ENCODE measurements at places on chromosomes 2 and 18.
A peak's percentile ranks its signal among the peaks of the same experiment; 100 is the strongest.

- DNase-seq = no peak
Observed at GRCh38 chr2:74107071-74107470, 40.6 kb downstream of the BOLA3 start.

GRCh38 chr2:7023542-7023941 lies 106.3 kb downstream of the RNF144A start:
- DNase-seq = peak; percentile 77

GRCh38 chr2:215830304-215830703 lies 183.0 kb downstream of the MREG start:
- no peak for DNase-seq

GRCh38 chr2:163732727-163733126 lies 3.1 kb downstream of the FIGN start:
- DNase-seq = no peak

DNA sequence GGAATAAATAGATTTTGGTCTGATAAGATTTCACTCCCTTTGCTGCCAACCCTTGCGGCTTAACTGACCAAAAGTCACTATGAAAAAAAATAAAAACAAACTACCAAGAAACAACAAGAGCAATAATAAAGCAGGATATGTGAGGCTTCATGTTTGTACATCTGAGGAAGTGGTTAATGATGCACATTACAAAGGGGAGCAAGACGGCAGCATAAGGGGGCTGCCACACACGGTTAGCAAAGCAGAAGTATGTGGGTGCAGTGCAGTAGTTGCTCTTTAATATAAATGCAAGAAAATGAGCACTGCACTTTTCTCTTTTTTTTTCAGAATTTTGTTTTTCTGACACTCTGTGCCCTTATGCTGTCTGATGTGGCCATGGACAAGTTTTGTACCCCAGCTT lies 377.1 kb upstream of the CNTNAP5 start:
- no peak for DNase-seq

DNA sequence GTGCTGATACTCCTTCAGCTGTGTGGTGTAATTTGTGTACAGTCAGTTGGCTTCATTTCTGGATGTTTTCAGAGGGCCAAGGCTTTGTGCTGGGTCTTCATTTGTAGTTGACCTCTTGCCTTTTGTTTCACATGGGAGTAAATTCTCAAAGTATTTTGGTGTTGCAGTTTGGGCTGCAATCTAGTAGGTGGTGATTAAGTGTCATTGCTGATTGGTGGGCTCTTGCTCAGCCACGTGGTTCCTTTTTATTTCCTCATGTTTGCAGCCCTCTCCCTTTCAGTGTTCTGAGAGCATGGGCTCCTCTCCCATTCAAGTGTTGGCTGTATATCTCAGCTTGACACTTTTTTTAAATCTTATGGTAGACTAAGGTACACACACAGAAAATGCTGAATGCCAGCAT lies 96.8 kb downstream of the SNTG2 start:
- no peak for DNase-seq

DNA sequence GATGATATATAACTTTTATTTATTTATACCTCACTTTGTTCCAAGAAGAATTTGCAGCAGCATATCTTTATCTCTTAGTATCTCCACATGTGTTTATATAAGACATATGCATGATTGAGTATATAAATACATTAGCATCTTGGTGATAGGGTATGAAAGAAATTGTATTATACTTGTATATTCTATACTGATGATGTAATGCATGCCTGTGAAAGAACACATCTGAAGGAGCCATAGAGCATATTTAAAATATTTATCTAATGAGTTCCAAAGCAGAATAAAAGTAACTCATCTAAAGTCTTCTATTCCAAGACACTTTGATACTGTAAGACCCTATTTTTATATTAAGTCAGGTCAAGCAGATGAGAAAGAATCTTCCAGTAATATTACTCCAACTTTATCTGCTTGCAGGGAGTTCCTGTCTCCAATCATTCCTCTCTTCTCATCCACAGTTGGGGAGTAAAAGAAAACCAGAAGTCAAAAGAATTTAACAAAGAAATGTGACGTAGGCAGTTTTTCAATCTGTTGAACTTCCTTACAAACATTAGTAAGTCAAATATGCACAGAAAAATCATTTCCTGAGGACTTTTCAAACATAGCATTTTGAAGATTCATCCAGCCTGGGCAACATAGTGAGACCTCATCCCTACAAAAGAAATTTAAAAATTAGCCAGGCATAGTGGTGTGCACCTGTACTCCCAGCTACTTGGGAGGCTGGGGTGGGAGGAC lies 76.7 kb downstream of the DTNB start:
- DNase-seq = no peak

Measured in hematopoietic multipotent progenitor cell treated with erythropoietin and hydrocortisone succinate and interleukin-3 and kit ligand, for 15 days (in vitro differentiated cells).